Vagina (tissue), 2 donors: ENCODE measurements at places on chromosomes 11 and 22.

DNA sequence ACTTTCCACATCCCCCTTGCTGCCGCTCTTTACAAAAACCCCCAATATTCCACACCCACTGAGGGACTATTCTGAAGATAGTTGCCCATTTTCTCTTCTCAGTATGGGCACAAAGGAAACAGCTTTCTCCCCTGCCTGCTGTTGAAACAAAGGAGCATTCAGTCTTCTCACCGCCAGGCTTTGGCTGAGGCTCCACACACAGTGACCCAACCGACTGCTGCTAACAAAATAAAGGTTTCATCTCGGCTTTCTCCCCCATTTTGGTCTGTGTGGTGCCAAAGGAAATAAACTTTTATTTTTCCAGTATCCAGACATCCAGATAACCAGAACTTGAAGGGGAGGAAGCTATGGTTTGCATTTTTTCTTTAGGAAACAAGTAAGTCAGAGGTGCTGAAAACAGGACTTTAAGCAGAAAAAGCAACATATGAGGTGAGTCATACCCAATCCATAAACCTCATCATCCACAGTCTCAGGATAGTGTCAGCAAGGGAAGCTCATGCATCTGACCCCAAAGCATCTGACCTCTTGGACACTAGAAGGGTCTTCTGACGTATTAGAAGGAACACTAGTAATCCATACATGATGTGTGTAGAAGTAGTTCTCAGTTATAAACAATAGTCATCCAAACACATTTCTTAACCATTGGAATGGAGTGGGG, 6.4 kb downstream of the CLMP start:
- no peak for DNase-seq

- DNase-seq, result no peak
Measured at GRCh38 chr22:19610518-19611253, 86.5 kb upstream of the CLDN5 start.

- no peak for DNase-seq
Measured at GRCh38 chr11:8839957-8840945, 70.7 kb upstream of the AKIP1 start.

GRCh38 chr11:35752115-35752514, 89.5 kb downstream of the TRIM44 start:
- DNase-seq, result no peak

- DNase-seq, result no peak
Measured at GRCh38 chr11:45473341-45473895, 187.3 kb upstream of the SYT13 start.

- no peak for DNase-seq
Measured at GRCh38 chr22:36481393-36482168, at the start of gene TXN2. Gene TXN2 (minus strand): TSS chr22:36481640. CDS start chr22:36480837, 803 bp downstream.

DNA sequence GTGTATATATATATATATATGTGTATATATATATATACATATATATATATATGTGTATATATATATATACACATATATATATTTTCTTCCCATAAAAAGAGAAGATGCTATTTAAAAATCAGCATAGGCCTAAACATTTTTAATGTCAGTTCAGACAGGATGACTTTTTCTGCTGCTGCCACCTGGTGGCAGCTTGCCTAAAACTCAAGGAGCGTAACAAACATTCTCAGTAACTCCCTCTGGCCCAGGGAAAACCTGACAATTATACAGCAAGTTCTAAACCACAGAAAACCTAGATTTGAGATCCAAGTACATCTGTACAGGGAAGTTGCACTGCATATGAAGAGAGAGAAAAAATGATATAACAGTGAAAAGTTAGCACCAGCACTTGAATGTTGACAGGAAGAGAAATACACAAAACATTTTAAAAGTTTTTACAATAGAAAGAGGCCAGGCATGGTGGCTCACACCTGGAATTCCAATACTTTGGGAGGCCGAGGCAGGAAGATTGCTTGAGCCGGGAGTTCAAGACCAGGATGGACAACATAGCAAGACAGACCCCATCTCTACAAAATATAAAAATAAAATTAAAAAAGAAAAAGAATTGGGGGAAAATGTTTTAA, 16.6 kb downstream of the OR8A1 start:
- no peak for DNase-seq

GRCh38 chr11:47786373-47786772, 19.2 kb upstream of the FNBP4 start:
- no peak for DNase-seq

- peak; percentile 64 for DNase-seq
Measured at GRCh38 chr22:22769434-22770279, 118.0 kb upstream of the IGLL5 start.

DNA sequence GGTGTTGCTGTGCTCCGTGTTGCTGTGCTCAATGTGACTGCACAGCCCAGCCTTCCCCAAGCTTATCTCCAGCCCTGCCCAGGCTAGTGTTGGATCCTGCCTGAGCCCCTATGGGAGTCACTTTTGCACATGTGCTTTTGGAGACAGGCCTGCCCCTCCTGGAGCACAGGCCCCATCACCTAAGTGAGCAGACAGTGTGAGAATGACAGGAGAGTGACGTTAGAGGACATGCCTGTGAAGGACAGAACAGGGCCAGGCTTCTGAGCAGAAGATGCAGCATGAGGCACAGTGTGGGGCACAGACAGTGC, 36.6 kb upstream of the SUSD2 start:
- DNase-seq, result no peak

DNA sequence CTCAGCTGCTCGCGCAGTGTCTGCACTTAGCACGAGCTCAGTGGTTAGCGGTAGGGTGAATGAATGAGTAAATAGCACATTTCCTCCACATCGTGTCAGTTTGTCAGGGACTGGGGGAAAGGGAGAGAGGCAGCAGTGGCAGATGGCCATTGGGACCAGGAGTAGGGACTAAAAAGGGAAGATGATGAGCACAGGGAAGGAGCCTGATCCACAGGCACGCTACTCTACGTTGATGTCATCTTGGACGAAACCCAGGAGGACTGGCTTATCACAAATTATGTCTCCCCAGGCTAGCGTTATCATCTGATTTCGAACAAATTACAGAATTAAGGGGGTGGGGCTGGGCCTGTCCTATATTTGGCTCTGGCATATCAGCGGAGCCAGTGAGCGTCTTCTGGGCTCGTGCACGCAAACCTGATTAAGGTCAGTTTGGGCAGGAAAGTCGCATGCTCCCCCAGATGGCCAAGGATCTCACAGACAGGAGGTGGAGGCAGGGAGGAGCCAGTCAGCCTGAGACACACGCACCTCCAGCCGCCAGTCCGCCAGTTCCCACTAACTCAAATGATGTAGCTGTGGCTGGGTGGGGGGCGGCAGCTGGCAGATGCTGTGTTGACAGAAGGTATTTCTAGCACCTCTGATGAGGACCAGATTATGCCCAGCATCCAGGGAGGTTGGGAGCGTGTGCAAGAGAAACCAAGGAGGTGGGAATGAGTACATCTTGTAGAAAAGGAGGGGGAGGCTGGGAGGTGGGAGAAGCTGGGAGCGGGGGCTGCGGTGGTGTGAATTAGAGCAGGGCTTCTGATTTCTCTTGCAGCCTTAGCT, 97.4 kb upstream of the PRDM11 start:
- no peak for DNase-seq

- no peak for DNase-seq
Measured at GRCh38 chr11:83726316-83726715, 440.1 kb upstream of the CCDC90B start.

GRCh38 chr22:41333806-41334205, 32.5 kb downstream of the ZC3H7B start:
- DNase-seq, result no peak

DNA sequence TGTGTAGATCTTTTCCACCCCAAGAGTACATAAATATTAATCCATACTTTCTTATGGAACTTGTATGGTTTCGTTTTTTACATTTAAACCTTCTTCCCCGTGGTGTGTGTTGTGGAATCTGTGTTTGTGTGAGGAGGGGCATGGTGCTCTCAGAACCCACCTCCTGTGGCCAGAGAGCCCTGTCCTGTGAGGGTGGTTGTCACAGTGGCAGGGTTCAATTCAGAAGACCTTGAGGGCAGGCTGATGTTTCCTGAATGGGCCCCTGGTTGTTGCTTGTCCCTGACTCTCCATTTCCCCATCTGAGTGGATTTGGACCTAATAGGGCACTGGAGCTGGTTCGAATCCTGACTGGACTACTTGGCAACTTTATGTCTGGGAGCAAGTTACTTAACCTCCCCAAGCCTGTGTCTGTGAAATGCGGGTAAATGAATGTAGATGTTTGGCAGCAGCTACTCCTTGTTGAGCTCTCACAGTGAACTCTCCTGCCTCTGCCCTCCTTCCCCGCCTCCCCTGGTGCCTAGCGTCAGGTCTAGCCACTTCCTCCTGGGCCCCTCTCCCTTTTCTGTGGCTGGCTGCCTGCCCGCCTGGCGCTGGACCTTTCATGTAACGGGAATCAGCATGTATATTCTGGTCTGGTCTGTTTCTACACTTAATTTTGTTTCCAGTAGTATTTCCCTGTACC, 7.3 kb downstream of the NEAT1 start:
- DNase-seq, result peak; percentile 91

DNA sequence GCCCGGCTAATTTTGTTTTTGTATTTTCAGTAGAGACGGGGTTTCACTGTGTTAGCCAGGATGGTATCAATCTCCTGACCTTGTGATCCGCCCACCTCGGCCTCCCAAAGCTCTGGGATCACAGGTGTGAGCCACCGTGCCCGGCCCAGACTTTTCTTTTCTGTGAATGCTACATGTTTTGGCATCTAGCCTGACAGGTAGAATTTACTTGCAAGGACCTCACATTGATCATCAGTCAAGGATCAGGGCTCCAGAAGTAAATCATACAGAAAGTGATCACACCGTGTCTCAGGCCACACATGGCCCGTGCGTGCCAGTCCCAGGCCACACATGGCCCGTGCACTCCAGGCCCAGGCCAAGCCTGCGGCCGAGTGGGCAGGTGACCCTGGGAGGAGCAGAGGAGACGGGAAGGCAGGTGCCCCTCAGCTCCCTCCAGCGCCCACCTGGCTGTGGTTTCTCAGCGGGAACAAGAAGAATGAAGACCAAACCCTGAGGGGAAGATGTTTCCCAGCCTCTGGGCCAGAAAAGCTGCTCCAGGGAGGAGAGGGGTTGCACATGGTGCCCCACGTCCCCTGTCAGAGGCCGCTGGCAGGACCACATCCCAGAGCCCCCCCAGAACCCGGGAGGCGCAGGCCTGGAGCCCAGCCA, 76.2 kb downstream of the BRD1 start:
- DNase-seq, result no peak

- DNase-seq, result no peak
Measured at GRCh38 chr11:77479746-77480352, 6.0 kb upstream of the PAK1 start.

DNA sequence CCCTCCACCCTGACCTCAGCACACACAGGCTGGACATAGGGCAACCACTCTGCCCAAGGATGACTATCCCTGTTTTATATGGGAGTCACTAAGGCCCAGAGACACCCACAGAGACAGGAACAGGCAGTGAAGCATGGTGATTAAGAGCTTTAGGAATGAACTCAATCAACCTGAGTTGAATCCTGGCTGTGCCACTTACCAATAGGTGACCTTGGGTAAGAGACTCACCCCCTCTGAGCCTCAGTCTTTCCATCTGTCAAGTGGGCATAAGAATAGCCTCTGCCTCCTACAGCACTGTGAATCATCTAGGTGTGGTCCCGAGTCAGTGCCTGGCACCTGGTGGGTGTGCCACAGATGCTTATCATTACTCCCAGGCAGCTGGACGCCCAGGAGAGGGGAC, 6.8 kb downstream of the CRYBB1 start:
- DNase-seq, result no peak

DNA sequence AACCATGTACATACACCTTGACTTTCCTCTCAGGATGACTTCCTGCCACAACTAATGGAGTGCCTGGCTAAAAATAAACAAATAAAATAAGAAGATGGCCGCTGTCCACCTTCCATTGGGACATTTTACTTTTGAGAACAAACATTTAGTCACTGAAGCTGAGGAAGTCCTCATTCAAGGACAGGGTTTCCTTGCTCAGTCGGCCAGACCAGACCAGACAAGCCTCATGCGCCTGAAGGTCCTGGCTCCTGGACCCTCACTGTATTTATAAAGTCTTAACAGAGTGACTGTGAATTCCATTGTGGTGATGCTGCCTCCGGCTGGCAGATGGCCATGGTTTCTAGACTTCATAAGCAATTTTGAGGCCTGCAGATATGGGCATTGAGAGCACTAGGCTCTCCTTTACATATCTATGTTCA, 114.5 kb downstream of the MAML2 start:
- DNase-seq, result no peak

DNA sequence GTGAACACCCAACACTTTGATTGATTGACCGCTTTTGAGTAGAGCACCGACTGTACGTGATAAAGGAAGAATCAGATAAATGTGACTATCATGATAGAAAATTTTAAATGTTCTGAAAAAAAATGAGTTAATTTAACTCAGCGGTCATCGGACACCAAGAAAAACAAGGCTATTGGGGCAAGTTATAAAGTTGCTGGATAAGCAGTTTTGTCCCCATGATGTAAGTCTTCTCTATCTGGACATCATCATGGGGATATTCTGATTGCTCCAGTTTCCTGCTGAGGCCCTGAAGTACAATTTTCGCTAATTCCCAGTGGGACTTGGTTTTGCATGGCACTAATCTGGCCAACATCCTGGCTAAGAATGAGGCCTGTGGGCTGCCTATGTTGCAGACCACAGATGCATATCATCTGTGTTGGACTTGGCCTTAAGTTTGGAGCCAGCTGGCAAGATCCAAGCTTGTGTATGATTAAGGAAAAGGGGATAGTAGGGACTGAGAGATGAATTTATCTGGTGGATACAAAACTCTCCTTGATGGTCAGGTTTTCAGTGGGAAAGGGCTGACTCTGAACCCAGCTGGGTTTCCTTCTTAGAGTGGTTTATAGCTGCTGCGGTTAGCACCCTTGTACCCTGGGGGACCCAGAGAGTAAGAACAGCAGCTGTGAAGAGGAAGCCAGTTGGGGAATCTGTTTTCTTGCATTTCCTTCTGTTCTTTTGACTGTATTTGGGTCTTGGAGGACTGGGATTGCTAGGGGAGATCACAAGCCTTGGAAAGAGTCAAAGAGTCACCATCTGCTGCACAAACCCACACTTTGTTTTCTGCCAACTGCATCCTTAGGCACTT, 118.3 kb downstream of the SEZ6L start:
- DNase-seq, result no peak

GRCh38 chr11:123286255-123286654, 91.2 kb upstream of the CLMP start:
- DNase-seq, result no peak

DNA sequence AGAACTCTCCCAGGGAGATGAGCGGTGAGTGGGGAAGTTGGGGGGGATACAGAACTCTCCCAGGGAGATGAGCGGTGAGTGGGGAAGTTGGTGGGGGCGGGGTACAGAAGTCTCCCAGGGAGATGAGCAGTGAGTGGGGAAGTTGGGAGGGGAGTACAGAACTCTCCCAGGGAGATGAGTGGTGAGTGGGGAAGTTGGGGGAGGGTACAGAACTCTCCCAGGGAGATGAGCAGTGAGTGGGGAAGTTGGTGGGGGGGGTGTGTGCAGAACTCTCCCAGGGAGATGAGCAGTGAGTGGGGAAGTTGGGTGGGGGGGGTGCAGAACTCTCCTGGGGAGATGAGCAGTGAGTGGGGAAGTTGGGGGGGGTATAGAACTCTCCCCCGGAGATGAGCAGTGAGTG, 186.5 kb downstream of the SHANK2 start:
- DNase-seq, result no peak

- DNase-seq, result no peak
Measured at GRCh38 chr22:40541300-40541699, 95.2 kb downstream of the MRTFA start.
